WTC11 (cell line): ENCODE measurements at places on chromosomes 16 and 17.

- H3K36me3 ChIP-seq = no peaks in the 10 kb centered on the region
- H3K27me3 ChIP-seq = no peaks in the 10 kb centered on the region
- no peak overlapping the region for H3K4me3 ChIP-seq
- no peak for DNase-seq
- no peak overlapping the region for H3K27ac ChIP-seq
- no peaks in the 10 kb centered on the region for H3K4me1 ChIP-seq
Observed at GRCh38 chr17:16929757-16930520, 42.0 kb downstream of the TNFRSF13B start.

GRCh38 chr16:72673118-72673517, 374.8 kb downstream of the ZFHX3 start:
- H3K27ac ChIP-seq = no peak overlapping the region
- no peaks in the 10 kb centered on the region for H3K4me1 ChIP-seq
- H3K27me3 ChIP-seq = no peaks in the 10 kb centered on the region
- peaks cover 26% of the 10 kb centered on the region for H3K36me3 ChIP-seq
- no peak for DNase-seq

- peaks cover 5% of the 10 kb centered on the region; the same call in 1 of the 2 replicates for H3K4me1 ChIP-seq
- peak overlapping the region; percentile 30; the same call in 1 of the 2 replicates for H3K27ac ChIP-seq
- H3K27me3 ChIP-seq = no peaks in the 10 kb centered on the region
- H3K36me3 ChIP-seq = peaks cover 32% of the 10 kb centered on the region
Observed at GRCh38 chr16:87982581-87983041, 31.4 kb downstream of the BANP start.

GRCh38 chr16:26281381-26282110, 589.8 kb downstream of the HS3ST4 start:
- DNase-seq = no peak
- no peaks in the 10 kb centered on the region for H3K36me3 ChIP-seq
- H3K4me3 ChIP-seq = no peak overlapping the region
- H3K27me3 ChIP-seq = no peaks in the 10 kb centered on the region
- H3K4me1 ChIP-seq = peaks cover 24% of the 10 kb centered on the region

DNA sequence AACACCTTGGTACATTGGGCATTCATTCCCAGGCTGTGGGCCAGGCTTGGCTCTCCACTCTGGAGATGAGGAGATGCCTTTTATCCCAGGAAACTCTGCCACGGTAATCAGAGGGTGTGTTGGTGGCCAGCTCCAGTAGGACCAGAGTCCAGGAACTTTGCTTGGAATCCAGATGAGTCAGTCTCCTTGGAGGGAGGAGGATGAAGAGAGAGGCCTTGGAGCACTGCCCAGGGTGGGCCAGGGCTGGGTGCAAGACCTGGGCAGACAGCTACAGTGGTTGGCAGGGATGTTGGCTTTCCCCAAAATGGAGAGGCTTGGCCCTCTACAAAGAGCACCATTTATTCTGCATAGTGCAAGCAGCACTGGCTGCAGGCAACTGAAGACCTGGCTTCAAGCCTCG, 209.0 kb downstream of the RGS9 start:
- H3K36me3 ChIP-seq = no peaks in the 10 kb centered on the region
- H3K4me1 ChIP-seq = no peaks in the 10 kb centered on the region
- DNase-seq = no peak

- H3K27me3 ChIP-seq = no peaks in the 10 kb centered on the region
- no peaks in the 10 kb centered on the region for H3K36me3 ChIP-seq
- DNase-seq = no peak
- H3K27ac ChIP-seq = no peak overlapping the region
Observed at GRCh38 chr16:60564588-60564987, 1471.7 kb downstream of the CDH8 start.

DNA sequence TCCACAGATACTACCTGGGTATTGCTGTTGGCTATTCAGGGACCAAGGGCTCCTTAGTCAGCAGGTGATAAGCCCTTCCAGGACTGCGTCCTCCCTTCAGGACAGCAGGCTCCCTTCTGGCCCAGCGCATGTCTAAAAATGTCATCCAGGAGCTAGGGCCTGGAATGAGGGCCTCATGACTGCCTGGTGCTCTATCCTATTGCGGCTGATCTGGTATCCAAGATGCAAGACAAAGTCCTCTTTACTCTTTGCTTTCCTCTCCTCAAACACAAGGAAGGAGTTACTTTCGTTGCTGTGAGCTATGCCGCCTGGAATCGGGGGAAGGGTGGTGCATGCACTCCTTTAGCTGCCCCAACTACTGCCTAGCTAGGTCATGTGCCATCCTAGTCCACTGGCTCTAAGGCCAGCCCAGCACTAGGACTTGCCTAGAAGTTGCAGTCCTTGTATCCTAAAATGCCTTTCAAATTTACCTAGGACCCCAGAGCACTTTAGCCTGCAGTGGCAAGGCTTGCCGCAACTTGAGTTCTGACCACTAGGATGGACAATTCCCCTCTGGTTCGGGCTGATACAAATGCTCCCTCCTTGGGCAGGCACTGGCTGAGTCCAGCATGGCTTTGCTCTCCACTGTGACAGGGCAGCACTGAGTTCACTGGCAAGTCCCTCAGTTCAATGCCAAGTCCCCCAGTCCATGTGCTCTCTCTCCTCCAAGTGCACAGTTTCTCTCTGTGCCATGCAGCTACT, 10.1 kb upstream of the TMEM219 start:
- DNase-seq = peak; percentile 28
- no peak overlapping the region for H3K4me3 ChIP-seq
- H3K27me3 ChIP-seq = peaks cover 5% of the 10 kb centered on the region; the same call in 1 of the 2 replicates
- no peaks in the 10 kb centered on the region for H3K36me3 ChIP-seq

DNA sequence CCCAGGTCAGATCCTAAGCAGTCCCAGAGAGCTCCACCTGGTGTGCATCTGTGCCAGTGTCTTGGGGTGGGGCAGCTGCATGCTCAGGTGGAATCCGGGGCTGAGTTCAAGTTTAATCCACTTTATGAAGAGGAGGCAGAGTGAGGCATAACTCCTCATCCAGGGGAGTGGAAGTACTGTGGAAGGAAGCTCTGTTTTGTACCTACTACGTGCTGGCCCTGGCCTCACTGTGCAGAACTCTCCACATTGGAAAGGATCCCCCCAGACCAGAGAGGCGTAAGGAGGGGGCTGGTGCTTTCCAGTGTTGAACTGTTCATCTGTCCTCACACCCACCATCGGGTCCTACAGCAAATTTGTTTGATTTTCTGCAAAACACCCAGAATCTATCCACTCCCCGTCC, 78.0 kb downstream of the ABCC6 start:
- no peak overlapping the region for H3K27ac ChIP-seq
- H3K27me3 ChIP-seq = no peaks in the 10 kb centered on the region
